ENCODE measurements at places on chromosomes 2 and 18.

DNA sequence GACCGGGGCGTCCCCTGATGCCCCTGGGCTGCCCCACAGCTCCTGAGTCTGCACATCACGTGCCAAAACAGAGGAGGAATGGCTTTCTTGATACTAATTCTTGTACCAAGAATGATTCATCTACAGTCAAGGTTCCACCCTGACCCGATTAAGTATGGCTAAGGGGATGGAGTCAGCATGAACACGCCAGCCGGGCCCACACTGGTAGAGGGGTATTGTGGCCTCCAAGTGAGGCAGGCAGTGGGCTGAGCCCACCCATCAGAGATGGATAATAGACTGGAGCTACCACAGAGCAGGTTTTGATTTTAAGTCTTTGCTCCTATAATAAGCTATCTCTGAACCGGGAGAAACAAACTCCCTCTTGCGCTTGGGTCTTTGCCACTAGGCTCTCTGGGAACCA is 17.9 kb upstream of the GNAL start:
- no peak for DNase-seq

- DNase-seq: no peak
These were observed 49.6 kb upstream of the AMMECR1L start for GRCh38 chr2:127935337-127935736.

DNA sequence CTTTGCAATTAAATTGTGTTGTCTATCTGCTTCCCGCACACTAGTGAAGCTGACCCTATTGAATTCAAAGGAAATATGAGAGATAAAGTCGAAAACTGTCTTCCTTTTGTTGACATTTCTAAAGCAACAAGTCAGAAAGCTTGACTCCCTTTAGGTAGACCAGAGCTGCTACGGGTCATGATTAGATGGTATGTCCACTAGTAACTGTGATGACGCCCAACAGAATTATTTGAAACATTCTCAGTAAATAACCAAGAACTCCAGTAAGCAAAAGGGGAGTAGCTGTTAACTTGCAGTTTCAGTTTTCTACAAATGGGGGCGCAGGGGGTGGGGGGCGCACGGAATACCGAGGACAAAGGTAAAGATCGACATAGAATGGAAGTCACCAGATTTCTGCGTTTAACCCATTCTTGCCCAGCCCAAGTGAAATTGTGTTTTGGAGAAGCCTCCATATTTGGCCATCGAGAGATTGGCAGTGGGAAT is 56.4 kb downstream of the CRIM1 start:
- DNase-seq: no peak

DNA sequence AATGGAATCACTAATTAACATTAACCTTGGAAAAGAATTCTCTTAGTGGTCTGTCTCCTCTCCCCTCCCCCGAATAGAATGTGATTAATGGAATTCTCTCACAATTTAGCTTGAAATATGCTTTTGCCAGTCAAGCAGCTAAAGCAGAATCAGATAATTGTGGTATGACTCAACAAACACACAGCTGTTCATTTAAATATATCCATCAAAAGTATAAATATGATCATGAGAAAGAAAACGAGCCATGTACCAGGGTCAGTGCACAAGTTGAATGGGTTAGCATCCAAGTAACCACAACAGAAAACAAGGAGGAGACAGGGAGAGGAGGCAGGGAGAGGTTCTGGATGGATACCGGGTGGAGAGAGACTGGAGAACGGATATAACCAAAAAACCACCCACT is 66.9 kb downstream of the ACVR1 start:
- no peak for DNase-seq

DNA sequence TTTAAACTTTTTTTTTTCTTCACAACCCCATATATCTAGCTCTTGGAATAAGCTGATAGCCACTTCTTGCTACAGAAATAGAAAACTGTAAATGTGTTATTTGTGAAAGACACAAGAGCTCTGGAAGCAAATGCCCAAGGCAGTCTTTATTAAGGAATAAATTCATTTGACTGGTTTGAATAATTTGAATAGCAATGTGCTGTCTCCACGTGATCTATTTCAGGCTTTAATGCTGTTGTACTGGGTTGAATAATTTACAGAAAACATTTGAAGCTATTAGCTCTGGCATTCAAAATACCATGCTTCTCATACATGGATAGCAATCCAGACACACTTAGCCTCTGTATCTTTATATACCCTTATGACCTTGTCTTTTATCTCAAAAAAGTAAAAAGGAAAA is 366.7 kb upstream of the KCNJ3 start:
- no peak for DNase-seq

DNA sequence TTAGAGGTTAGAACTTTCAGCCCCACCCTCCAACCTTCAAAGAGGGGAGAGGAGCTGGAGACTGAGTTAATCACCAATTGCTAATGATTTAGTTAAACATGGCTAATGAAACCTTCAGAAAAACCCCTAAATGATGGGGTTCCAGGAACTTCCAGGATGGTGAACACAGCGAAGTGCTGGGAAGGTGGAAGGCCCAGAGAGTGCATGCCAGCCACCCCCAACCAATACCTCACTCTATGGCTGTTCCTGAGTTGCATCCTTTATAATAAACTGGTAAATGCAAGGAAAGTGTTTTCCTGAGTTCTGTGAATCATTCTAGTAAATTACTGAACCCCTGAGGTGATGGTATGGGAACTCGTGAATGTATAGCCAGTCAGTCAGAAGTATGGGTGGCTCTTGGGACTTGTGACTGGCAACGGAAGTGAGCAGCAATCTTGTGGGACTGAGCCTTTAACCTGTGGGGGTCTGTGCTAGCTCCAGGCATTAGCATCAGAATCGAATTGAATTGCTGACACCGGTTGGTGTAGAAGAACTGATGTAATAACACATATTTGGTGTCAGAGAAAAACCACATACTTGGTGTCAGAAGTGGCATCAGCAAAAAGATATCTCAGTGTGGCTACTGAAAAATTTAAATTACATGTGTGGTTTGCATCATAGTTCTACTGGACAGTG is 37.4 kb downstream of the NPHP1 start:
- DNase-seq: peak; percentile 21

DNA sequence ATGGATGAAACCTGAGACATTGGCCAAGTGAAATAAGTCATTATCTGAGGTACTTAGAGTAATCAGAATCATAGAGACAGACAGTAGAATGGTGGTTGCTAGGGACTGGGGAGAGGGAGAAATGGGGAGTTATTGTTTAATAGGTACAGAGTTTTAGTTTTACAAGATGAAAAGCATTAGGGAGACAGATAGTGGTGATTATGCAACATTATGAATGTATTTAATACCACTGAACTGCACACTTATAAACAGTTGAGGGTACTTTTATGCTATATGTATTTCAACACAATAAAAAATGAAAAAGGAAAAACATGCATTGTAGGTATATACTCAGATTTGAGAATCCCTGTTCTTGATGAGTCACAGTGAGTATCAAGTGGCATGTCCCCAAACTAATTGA is 59.7 kb downstream of the EPC2 start:
- DNase-seq: no peak

DNA sequence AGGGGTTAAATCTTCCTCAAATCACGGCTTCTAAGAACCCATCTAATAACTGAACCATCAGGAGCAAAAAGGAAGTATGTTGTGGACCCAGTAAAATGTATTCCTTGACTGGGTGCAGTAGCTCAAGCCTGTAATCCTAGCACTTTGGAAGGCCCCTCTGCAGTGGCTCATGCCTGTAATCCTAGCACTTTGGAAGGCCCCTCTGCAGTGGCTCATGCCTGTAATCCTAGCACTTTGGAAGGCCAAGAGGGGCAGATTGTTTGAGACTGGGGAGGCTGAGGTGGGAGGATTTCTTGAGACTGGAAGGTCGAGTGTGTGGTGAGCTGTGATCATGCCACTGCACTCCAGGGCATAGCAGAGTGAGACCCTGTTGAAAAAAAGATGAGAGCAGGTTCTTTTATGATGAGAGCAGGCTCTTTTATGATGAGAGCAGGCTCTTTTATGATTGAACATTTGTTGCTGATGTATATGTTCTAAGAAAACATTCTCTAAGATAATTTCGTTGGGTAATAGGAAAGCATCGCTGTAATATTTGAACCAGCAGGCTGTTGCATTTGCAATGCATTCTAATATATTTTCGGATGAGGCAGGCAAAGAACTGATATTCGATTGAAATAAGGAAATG is 3.5 kb upstream of the PARD6G start:
- no peak for DNase-seq

GRCh38 chr2:226002438-226002837 is 602.9 kb downstream of the NYAP2 start:
- peak; percentile 6 for DNase-seq

DNA sequence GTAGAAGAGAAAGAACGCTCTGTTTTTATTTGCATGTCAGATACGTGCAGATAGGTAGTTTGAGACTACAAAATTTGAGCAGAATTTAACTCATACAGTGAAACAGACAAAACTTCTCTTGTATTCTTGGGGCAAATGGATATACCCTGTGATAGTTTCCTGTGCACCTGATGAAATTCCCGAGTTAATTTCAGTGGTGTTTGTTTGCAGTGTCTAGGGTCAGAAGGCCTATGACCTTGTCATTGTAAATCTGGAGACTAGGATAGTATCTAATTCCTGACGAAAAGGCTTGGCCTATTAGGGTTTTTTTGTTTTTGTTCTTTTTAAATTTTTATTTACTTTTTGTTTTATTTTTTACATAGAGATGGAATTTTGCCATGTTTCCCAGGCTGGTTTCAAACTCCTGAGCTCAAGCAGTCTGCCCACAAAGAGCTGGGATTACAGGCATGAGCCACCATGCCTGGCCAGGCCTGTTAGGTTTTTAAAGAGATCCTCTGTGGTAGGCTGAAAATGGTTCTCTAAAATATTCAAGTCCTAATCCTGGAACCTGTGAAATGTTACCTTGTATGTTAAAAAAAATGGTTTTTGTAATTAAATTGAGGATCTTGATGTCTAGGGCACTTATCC is 17.6 kb downstream of the LCLAT1 start:
- no peak for DNase-seq

- no peak for DNase-seq
These were observed 209.2 kb upstream of the STK17B start for GRCh38 chr2:196380575-196380974.

- DNase-seq: no peak
These were observed 164.6 kb upstream of the TRIB2 start for GRCh38 chr2:12552092-12552491.

DNA sequence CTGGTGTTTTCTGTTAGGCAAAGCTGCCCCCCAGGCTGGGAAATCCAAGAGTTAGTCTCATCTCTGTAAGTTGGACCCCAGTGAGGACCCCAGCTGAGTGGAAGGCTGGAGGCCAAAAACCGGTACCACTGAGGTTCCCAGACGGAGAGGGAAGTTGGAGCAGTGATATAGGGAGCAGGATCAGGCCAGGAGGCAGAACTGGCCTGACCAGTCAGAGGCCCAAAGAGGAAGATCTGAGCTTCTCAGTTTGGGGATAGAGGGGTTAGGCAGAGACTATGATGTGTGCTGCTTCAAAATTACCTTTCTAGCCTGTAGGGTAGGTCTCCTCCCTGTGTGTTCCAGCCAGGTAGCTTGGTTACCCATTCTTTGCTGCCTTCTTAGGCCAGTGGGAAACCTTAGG is 4.6 kb upstream of the RNF181 start:
- no peak for DNase-seq

- DNase-seq: no peak
These were observed 474.6 kb downstream of the EPHA4 start for GRCh38 chr2:221097568-221097915.

DNA sequence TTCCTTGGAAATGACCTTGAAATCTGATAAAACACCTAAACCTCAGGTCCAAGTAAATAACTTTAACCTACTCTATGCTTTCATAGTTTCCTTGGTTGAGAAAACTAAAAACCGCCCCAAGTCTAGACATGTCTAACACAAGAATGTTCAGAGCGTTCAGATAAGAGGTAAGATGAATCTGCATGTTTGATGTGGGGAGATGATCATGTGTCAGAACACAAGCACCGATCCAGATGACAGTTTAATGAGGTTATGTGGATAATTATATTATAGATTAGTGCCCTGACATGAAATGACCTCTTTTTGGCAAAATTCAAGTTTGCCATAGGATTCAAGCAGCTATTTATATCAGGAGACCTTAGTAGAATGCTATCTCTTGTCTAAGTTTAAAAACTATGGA is 729.8 kb upstream of the SOX11 start:
- DNase-seq: no peak

- no peak for DNase-seq
These were observed 116.5 kb downstream of the PXDN start for GRCh38 chr2:1627628-1628381.

DNA sequence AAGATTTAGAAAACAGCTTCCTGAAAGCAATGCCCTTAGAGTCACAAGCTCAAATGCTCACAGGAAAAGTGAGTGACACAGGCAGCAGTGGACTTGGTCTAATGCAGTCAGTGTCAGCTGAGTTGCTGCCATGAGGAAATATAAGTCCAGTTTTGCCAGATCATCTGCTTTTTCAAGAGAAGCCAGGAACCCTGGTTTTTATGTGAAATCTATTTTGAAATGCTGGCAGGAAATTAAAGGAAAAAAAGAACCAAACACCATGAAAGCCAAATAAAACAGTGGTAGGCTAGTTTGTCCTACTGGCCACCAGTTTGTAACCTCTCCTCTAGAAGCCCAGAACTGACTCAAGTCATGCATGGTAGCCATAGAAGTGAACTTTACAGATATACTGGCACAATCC is 109.2 kb downstream of the THADA start:
- DNase-seq: no peak

DNA sequence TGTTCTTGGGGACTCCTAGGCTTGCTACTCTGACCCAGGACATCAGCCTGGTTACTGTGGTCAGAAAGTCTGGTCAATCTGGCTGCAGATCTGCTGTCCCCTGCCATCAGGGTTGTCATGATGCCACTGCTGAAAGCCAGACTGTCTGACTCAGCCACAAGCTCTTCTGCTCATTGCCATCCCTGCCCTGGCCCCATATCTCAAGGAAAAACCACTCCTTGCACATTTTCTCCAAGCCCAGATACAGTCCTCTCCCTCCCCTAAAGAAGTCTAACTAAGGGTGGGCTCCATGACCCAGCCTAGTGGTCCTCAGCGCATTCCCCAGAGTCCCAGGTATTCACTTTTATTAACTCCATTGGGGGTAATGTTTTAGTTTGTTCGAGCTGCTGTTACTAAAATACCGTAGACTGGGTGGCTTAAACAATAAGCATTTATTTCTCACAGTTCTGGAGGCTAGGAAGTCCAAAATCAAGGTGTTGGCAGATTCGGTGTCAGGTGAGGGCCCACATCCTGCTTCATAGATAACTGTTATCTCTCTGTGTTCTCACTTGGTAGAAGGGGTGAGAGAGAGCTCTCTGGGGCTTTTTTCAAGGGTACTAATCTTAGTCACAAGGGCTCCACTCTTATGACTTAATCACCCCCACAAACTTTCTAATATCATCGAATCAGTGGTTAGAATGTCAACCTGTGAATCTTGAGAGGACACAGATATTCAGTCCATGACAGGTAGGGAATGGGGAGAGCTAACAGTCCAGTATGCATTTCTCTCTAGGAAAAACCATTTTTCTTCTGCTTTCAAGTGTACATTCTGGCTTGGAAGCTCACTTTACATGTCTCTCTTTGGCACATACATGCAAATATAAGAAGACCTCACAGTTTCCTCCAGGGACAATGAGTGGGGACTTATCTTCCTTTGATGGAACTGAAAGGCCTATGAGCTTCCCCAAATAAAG is 94.8 kb upstream of the CXCR4 start:
- no peak for DNase-seq

- DNase-seq: no peak
These were observed 64.1 kb downstream of the KCNJ3 start for GRCh38 chr2:154762638-154763037.

- no peak for DNase-seq
These were observed 22.3 kb downstream of the IL1B start for GRCh38 chr2:112814278-112814677.

- DNase-seq: no peak
These were observed 11.5 kb downstream of the IGFBP5 start for GRCh38 chr2:216683846-216684245.

All from SW480 (cell line).